ENCODE measurements at places on chromosomes 13 and 19.

DNA sequence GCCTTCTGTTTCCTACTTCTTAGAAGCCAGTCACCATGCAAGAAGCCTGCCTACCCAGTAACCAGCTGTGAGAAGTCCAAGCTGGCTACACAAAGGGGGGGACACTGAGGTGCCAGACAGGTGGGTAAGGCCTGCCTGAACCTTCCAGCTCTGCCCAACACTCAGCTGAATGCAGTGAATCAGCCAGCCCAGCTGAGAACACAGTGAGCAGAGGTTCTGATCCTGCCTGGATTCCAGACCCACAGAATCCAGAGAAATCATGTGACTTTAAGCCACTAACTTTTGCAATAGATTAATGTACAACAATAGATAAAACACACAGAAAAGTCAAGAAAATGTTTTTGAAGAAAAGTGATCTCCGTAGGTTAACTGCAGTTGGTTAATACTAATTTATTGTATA lies 151.7 kb downstream of the EFNB2 start:
- DNase-seq: no peak

DNA sequence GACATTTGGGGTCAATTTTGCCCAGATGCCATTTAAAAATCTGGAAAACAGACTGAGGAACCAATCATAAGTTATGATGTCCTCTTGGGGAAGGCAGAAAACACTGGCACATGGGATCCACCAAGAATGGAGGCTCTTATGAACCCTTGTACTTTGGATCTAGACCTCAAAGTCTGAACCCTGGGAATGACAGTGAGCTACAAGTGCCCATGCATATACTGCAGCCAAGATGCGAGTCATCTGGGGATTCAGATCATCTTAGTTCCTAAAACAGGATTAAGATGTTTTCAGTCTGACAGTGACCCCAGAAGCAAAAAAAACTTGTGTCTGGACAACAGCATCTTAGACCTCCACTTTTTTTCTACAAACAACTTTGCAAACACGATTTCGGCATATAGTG lies 100.2 kb upstream of the SIAH3 start:
- DNase-seq: no peak

DNA sequence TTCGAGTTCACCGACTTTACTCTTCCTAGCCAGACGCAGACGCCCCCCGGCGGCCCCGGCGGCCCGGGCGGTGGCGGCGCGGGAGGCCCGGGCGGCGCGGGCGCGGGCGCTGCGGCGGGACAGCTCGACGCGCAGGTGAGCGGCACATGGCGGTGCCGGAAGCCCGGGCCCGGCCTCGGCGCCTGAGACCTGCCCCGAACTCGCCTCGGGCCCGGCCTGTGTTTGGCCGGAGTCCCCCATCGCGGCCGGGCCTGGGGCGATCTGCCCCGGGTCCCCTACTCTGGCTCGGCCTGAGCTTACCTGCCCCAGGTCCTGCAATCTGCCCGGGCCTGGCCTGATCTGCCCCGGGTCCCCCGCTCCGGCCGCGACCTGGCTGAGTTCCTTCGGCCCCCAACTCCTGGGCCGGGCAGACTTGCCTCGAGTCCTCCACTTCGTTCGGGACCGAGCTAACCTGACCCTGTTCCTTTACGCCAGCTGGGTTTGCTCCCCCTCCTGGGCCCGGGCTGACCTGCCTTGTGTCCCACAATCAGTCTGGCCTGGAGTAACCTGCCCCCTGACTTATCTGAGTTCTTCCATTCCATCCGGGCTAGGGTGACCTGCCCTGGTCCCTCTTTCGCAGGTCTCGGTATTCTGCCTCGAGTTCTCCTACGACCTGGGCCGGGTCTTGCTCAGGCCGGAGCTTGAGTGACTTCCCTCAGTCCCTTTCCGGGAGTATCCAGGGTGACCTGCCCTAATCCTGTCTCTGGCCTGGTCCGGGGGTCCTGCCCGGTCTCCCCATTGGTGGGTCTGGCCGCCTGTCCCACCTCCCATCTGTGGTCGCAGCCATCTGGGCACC lies 764 bp downstream of the UPF1 start:
- DNase-seq: no peak

DNA sequence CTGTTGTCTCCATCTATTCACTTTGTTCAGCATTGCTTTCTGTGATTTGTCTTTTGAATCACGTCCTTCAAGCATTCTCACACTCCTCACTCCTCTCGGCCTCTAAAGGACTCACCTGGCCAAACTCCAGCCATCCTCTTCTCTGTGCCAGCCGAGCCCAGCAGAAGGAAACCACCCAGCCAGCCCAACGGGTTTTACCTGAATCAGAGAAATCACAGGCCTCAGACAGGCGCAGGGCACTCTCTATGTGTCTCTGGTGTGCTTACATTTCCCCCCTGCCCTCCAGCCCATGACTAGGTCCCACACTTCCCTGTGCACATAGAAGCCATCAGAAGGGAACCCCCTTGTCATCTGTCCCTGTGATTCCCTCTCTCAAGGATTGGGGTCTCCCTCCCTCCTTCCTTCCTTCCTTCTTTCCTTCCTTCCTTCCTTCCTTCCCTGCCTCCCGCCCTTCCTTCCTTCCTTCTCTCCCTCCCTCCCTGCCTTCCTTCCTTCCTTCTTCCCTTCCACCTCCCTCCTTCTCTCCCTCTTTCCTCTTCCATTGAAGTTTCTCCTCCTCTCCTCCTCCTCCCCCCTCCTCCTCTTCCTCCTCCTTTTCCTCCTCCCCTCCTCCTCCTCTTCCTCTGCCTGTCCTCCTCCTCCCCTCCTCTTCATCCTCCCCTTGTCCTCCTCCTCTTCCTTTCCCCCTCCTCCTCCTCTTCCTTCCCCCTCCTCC lies 8.8 kb upstream of the ZNF541 start:
- DNase-seq: no peak

DNA sequence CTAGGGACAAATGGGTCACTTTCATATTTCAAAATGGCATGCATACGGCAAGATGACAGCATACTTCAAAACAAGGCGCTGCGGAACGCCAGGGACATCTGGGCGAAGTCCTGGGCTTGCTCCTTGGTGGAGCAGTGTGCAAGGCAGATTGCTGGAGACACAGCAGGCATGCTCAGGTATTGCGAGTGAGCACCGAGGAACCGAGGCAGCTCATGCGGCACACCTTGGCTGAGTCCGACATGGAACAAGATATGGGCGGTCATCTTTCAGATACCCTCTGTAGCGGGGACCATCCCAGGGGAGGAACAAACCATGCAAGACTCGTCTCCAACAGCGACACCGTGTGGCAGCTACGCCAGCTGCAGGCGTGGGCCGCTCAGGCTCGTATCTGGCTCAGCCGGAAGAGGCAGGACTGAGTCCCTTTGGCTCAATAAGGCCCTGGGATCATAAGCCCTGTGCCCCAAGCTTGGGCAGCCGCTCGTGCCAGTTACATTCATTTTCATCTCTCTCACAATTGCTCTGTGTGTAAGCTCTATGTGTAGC lies 112.4 kb downstream of the NUFIP1 start:
- no peak for DNase-seq

- DNase-seq: no peak
These were observed 5.1 kb downstream of the EGLN2 start for GRCh38 chr19:40803857-40804782.

- no peak for DNase-seq
These were observed 46.5 kb upstream of the RCBTB2 start for GRCh38 chr13:48579165-48579918.

- no peak for DNase-seq
These were observed 164.5 kb downstream of the TEX29 start for GRCh38 chr13:111484959-111485358.

- DNase-seq: no peak
These were observed 1.1 kb downstream of the RBM26 start for GRCh38 chr13:79404985-79405384.

GRCh38 chr13:100434010-100434763 lies 154.4 kb downstream of the GGACT start:
- DNase-seq: no peak

GRCh38 chr13:26680123-26680450 lies 80.5 kb downstream of the GPR12 start:
- no peak for DNase-seq
